ENCODE measurements at places on chromosomes 11 and 22.
A peak's percentile ranks its signal among the peaks of the same experiment; 100 is the strongest.

DNA sequence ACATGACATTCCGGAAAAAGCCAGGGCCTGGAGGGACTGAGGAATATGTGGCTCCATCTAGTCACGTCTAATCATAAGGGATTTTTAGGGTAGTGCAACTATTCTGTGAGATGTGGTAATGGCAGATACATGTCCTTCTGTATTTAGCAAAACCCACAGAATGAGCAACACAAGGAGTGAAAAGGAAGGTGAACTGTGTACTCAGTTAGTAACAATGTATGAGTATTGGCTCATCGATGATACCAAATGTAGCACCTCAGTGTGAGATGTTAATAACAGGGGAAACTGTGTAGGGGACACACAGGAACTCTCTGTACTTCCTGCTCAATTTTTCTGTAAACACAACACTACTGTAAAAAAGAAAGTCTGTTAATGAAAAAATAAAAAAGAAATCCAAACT, 42.0 kb upstream of the CARS1 start:
- no peak for DNase-seq

DNA sequence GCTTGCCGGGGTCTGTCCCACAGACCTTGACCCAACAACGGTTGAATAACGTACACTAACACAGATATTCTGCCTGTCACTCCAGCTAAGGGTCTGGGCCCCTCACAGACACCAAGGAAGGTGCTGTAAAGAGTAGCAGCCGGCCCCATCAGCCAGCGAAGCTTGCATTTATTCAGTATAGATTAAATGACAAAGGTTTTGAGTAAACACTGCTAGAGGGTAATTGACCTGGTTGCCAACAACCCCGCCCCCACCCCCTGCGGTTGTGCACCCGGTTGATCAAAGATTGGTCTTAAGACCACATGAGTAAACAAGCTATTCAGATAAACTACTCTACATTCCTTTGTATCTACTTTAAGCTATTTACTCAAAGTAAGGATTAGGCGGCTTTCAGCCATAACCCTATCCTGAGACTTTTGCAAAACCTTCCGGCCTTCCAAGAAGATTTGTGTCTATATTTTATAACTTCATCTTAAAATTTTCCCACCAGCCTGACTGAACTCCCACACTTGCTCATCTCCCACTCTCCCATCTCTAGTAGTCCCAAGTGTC, 4.8 kb upstream of the CKAP5 start:
- no peak for DNase-seq

GRCh38 chr11:111183706-111184105, 61.8 kb upstream of the POU2AF2 start:
- DNase-seq, result no peak

DNA sequence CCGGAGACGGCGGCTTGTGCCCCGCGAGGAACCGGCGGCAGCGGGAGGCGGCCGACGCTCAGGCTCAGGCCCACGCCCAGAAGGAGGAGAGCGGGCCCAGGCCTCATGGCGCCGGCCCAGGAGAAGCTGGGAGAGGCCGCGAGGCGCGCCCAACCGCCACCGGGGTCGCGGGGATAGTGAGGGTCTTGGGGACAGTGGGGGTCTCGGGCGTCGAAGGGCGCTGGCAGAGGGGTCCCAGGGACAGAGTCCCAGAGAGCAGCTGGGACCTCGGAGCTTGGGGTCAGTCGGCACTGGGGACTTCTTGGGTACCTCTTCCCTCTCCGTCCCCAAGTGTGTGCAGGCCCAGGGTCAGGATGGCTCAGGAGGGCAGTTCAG, at the start of gene PKDREJ:
PKDREJ (minus strand) TSS at position 128 of the 375 bp plus-strand sequence; CDS start at position 107, 21 bp downstream.
- no peak for DNase-seq

DNA sequence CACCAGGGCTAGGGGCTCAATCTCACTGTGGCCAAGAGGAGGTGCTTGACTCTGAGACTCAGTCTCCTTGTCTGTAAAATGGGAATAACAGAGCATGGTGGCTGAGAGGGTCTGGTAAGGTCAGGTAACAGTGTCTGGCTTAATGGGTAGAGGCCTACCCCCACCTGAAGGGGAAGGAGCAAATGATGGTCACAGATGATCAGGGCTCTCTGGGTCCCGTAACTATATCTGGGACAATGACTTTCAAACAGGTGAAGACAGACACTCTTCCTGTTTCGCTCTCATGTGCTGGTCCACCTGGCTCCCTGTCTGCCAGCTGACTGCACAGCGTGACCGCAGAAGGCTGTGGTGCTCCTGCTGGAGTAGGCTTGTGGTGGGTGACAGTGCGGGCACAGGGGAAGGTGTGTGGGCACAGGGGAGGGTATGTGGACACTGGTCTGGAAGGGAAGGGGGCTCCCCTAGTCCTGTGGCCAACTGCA, 4.0 kb downstream of the A4GALT start:
- DNase-seq, result no peak

DNA sequence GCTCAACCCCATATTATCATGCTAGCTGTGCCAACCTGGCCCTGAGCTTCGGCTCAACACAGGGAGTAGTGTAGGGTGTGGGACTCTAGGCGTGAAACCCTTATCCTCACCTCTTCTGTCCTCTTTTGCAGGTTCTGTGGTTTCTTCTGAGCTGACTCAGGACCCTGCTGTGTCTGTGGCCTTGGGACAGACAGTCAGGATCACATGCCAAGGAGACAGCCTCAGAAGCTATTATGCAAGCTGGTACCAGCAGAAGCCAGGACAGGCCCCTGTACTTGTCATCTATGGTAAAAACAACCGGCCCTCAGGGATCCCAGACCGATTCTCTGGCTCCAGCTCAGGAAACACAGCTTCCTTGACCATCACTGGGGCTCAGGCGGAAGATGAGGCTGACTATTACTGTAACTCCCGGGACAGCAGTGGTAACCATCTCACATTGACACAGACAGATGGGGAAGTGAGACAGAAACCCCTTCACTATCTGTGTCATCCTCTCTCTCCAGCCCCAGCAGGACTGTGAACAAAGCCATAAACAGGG, 76.4 kb downstream of the GGTLC2 start:
- DNase-seq, result no peak

- DNase-seq, result no peak
These were observed 41.3 kb downstream of the NEU3 start for GRCh38 chr11:75029836-75030631.

DNA sequence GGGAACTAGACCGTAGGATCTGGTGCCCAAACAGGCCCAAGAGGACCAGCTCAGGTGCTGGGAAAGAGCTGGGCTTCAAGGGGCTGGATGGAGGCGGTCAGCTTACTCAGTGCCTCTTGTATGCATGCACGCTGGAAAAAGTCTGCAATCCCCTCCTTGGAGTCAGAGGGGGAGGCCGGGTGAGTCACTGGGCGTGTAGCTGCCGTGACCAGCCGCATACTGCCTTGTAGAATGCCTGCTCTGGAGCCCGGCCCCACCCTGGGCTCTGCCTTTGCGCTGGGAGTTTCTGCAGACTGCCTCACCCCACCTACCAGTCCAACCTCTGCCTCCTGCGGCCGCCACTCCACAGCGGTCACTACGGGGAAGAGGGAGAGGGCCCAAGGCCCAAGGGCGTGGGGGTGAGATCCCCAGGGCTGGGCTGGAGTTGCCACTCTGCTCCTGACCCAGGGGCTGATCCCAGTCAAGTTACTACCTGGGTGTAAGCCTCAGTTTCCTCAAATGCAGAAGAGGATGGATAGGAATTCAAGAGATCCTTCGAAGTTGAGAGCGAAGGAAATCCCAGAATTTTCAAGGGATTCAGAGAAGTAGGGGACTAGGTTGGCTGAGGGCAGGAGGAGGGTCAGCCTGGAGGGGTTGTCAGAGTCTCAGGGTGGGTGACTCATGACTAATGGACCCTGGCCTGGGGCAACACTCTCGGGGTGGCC, 4.2 kb downstream of the MRGPRF start:
- DNase-seq, result no peak

- DNase-seq, result no peak
These were observed 744 bp upstream of the MCM5 start for GRCh38 chr22:35399114-35399677.

GRCh38 chr22:26364066-26365015, 64.7 kb upstream of the ASPHD2 start:
- DNase-seq, result peak; percentile 89

DNA sequence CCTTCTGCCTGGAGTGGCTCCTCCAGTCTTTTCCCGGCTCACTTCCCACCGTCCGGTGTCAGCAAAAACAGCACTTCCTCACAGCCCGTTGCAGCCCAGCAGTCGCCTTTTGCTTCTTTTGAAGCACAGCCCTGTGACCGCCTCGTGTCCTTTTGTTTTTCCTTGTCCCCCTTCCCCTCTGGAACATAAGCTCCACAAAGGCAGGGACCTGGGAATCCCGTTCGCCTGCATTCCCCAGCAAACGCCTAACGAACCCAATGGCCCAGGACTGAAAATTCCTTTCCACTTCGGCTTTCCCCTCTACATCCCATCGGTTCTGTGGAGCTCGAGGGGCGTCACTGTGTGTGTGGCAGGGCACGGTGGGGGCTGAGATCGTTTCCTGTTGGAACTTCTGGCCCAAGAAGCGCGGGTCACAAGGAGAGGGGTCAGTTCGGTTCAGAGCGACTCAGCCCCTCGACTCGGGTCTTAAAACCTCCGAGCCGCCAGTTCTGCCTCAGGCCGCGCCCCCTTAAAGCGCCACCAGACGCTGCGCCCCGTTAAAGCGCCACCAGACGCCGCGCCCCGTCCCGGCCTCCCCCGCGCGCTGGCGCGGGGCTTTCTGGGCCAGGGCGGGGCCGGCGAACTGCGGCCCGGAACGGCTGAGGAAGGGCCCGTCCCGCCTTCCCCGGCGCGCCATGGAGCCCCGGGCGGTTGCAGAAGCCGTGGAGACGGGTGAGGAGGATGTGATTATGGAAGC, 841 bp downstream of the RIC8A start:
- DNase-seq, result peak; percentile 28

GRCh38 chr22:28883917-28884746, 760 bp downstream of the ZNRF3 start:
- no peak for DNase-seq

GRCh38 chr22:41237036-41237706, 3.6 kb downstream of the CHADL start:
- DNase-seq, result no peak

- no peak for DNase-seq
These were observed 222.1 kb downstream of the LRRC4C start for GRCh38 chr11:41237382-41237781.

- no peak for DNase-seq
These were observed 31.3 kb downstream of the LRRC10B start for GRCh38 chr11:61539831-61540357.

DNA sequence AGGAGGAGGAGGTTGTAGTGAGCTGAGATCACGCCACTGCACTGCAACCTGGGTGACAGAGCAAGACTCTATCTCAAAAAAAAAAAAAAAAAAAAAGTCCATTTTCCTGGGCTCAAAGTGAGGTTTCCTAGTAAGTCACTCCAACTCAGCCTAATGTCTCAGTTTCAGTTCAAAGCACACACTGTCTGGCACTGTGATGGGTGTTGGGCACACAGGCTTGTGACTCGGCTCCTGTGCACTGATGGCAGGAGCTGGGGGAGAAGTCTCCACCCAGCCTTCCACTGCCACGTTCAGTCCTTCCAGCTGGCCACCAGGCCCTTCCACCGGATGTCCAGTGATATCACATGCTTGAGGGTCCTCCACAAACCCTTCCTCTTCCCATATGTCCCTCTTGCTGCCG, 186.0 kb downstream of the CEP164 start:
- DNase-seq, result no peak

- peak; percentile 65 for DNase-seq
These were observed at the start of gene ASPHD2 for GRCh38 chr22:26428515-26429457. Gene ASPHD2 (plus strand): TSS chr22:26429260. CDS start chr22:26433616, 4,356 bp downstream.

DNA sequence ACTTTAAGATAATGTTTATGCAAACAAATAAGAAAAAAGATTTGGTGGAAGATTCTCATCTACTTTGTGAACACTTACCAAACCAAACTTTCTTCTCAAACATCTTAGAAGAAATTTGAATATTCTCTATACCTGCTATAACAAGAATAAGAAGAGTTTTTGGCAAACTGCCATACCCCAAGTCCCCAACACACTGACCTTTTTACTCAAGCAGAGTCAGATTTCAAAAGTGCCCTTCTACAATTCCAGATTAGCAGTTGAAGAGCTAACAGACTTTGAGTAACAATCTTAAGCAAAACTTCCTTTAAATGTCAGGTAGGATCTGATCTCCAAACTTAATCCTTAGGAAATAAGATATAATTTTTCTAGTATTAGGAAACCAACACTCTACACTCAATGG, 33.9 kb downstream of the TSG101 start:
- no peak for DNase-seq

DNA sequence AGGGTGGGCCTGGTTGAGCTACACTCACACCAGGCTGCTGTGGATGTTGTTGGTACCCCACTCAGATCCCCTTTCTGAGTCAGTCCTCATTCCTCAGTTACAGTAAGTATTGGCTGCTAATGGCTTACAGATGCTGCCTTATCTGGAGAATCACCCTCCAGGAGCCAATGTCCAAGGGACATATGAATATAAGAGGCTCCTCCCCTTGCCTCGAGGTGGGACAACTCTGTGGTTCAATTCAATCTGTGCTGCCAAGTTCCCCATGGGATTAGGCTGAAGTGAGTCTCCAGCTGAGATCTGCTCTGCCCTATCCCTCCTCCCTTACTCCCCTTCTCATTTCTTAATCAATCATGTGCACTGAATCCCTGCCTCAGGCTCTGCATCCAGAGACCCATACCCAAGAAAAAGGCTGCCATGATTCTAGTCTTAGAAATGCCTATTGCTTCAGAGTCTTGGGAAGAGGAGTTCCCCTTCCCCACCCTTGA, 168.8 kb upstream of the SYT13 start:
- no peak for DNase-seq

GRCh38 chr11:794766-795633, 3.1 kb downstream of the SLC25A22 start:
- no peak for DNase-seq

DNA sequence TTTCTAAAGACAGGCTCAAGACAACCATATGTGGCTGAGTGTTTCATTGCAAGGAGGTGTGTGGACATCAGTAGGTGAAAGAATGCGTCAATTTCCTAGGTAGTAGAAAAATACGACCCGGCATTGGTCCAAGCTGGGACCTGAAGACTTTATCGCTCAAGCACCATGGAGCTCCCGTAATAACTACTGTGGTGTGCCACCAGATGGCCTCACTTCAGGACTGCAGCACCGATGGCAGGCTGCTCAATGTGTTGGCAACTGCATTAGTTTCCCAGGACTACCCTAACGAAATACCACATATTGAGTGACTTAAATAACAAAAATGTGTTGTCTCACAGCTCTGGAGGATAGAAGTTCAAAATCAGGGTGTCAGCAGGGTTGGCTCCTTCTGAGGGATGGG, 72.4 kb upstream of the FAT3 start:
- no peak for DNase-seq

DNA sequence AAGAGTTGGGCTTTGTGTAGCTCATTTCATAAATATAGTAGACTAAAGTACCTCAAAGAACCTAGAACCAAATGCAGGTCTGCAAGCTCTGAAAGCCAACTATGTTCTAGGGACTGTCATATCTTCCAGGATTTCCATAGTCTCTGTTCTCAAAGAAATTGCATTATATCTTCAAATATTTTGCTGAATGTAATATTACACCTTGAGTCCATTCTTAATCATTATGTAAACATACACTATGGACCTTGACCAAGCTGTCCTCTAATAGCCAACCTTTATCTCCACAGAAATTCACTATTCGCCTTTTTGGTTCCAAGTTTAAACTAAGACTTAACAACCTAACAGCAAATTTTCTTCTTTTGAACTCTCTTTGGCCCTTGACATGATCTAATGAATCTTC, 678.7 kb upstream of the ARHGAP42 start:
- DNase-seq, result no peak

- DNase-seq, result no peak
These were observed 28.6 kb upstream of the PPARA start for GRCh38 chr22:46121523-46122287.

GRCh38 chr22:44181912-44182587, 1.3 kb downstream of the PARVG start:
- DNase-seq, result no peak

Data from COR-L47 (cell line).